Stimulated activated CD8-positive, alpha-beta memory T cell treated with anti-CD3 and anti-CD28 coated beads, Interleukin-15, amount 100 ng/mL, for 1 hour (primary cell): ENCODE measurements at places on chromosomes 5 and 9.

DNA sequence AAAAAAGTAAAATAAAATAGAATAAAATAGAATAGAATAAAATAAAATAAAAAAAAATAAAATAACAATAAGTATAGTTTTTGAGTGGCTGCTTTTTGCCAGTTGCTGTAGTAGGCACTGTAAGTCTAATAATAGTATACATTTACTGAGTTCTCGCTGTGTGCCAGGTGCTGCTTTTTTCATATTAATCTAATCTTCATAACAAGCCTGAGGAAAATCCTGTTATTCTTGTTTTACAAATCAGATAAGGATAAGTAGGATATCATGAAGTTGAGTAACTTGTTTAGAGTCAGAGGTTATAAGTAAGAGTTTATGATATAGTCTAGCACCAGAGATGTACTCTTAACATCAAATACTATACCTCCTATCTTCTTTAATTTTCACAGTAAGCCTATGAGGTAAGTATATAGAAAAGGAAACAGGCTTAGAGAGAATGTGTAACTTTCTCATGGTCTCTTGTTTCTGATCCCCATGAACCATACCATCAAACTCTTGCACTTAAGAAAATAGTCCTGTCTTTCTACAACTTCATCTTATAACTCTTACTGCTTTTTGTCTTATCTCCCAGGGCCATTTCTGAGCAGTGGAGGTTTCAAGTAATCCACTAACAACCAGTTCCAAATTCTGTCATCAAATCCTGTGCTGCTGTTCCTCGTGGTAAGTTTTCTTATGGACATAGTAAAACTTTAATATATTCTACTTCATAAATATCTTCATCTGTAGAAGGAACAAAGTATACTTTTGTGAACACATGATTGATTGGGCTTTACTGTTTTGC lies 18.7 kb downstream of the RMI1 start:
- DNase-seq: no peak

DNA sequence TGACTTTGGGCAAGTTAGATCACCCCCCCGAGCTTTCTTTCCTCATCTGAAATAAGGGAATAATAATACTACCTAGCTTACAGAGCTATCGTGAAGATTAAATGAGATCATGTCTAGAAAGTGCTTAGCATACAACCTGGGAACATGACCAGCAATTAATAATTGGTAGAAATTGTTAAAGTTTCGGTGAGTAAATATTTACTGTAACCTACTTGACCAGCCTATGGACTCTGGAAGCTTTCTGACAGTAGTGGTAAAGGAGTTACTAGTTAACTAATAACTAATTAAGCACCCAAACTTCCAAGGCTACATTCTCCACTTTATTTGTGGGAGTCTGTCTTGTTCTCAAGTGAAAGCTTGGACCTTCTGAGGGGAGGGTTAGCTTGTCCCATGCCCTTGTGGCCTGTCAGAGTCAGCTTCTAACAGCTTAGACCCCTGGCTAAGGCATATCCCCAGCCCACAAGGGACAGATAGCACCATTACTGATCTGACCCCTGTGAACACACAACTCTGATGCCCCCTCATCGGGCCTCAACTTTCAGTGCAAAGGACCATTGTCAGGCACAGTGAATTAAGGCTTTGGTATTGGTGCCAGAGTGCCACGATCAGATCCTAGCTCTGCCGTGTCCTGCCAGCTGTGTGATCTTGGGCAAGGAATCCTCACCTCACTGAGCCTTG lies 58.7 kb upstream of the SAP30L start:
- DNase-seq: no peak

GRCh38 chr5:13704396-13704795 lies 240.1 kb downstream of the DNAH5 start:
- DNase-seq: no peak

- DNase-seq: no peak
Measured at GRCh38 chr9:80615964-80616363, 1044.2 kb downstream of the TLE4 start.

DNA sequence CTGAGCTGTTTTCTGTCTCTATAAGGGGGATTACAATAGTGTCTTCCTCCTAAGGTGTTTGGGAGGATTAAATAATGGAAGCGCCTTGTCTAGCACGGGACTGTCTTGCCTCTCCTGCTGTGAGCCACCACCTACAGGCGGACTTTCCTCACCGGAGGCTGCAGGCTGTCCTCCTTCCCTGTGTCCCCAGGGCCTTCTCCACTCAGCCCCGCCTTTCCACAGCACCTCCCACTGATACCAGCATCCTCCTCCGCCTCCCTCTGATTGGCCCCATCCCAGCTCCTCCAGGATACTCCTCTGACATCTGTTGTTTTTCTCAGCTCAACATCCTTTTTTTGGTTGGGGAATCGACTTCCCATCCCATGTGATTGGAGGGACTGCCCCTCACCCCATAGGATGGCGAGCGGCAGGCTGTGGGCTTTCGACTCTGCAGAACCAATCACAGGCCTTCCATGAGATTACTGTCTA lies 851 bp upstream of the ZDHHC12 start:
- DNase-seq: no peak

- DNase-seq: no peak
Measured at GRCh38 chr5:43583724-43584123, 19.3 kb upstream of the NNT start.

- no peak for DNase-seq
Measured at GRCh38 chr5:74995926-74996325, 56.4 kb downstream of the GCNT4 start.

- DNase-seq: no peak
Measured at GRCh38 chr9:21081451-21081850, 3.7 kb upstream of the IFNB1 start.

DNA sequence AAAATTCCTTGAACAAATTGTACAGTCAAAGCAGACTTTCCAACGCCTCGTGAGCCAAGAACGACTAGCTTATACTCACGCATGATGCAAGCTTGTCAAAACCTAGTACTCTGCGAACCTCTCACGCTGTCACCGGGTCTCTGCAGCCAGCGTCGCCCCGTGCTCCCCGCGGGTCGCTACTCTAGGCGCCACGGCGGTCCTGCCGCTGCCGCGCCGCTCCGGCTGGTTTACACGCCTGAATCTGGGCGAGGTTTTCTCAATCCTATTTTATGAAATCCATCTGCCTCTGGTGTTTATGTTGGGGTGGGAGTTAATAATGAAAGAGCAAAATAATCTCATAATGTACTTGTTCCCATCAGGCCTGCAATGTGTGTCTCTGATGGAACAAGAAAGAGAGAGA lies 90.9 kb downstream of the SV2C start:
- DNase-seq: no peak

GRCh38 chr5:57841676-57842363 lies 359.2 kb upstream of the ACTBL2 start:
- DNase-seq: no peak

GRCh38 chr5:176542135-176542595 lies 5.0 kb upstream of the RNF44 start:
- DNase-seq: peak; percentile 43

DNA sequence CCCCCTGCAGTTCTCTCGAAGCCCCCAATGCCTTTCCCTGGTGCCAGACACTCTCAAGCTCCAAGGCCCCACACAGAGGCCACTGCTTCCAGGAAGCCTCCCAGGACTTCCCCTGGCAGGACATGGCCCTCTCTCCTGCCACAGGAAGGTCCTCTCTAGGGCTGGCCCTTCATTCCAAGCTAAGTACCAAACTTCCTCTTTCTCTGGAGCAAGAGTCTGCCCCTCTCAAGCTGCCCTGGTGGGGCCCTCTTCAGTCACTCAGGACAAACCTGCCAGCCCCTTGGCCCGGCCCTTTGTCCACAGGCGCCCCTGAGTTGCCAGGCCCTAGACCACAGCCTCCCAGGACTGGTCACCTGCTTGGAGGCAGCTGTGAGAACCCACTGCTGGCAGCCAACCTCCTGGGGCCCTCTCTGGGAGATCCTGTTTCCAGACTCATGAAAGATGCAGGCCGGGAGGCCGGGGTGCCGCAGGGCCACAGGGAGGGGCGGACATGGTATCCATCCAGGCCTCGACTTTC lies 6.6 kb downstream of the NINJ1 start:
- DNase-seq: no peak

- no peak for DNase-seq
Measured at GRCh38 chr9:83299571-83299970, 236.6 kb upstream of the RASEF start.

DNA sequence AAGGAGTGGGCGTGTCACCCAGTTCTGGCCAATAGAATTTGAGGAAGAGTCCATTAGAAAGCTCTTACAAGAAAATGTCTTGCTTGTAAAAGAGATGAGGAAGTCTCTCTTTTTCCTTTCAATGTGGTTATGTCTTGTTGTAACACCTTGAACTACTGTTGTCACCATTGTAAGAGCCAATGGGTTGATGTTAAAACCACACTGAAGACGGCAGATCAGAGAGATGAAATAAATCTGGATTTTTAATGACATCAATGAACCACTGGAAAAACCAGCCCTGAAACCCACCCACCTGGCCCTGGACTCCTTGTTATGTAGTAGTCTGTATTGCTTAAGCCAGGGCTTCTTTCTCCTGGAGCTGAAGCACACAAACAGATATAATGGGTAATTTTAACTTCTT lies 83.8 kb upstream of the ERCC6L2 start:
- no peak for DNase-seq

GRCh38 chr5:96637196-96637595 lies 25.0 kb upstream of the CAST start:
- no peak for DNase-seq

GRCh38 chr5:155056644-155057269 lies 43.2 kb downstream of the KIF4B start:
- DNase-seq: no peak

DNA sequence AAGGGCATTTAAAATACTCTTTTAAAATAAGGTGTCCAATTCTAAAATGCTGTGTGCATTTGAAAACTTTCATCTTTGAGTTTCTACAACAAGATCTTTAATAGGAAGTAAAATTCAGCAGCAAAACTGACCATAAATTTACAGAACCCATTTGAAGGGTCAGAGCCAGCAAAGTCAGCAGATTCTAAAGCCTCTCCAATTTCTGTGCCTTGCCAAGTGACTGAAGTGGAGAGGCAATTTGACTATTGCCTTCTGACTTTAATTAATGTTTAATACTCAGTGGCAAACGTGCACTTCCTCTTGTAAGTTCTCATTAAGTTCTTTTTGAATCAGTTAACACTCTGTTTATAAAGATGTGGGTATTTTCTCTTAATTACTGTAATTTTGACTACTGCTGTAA lies 155.2 kb downstream of the BAAT start:
- DNase-seq: no peak

DNA sequence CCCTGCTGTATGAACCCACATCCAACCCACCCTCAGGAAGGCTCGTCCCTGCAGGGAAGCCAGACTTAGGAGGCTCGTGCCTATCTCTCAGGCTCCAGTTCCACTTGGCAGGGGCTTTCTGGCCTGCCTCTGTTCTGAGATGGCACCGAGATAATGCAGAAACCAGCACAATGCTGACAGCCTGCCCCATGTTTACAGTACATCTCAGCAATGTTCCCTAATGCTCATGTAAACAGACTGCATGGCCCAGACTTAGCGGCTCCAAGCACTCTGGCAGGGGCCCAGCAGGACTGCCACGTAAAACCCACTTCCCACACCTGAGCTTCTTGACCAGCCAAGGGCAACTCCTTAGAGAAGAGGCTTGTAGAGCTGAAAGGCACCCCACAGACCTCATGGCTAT lies 499.5 kb upstream of the BRINP1 start:
- no peak for DNase-seq

DNA sequence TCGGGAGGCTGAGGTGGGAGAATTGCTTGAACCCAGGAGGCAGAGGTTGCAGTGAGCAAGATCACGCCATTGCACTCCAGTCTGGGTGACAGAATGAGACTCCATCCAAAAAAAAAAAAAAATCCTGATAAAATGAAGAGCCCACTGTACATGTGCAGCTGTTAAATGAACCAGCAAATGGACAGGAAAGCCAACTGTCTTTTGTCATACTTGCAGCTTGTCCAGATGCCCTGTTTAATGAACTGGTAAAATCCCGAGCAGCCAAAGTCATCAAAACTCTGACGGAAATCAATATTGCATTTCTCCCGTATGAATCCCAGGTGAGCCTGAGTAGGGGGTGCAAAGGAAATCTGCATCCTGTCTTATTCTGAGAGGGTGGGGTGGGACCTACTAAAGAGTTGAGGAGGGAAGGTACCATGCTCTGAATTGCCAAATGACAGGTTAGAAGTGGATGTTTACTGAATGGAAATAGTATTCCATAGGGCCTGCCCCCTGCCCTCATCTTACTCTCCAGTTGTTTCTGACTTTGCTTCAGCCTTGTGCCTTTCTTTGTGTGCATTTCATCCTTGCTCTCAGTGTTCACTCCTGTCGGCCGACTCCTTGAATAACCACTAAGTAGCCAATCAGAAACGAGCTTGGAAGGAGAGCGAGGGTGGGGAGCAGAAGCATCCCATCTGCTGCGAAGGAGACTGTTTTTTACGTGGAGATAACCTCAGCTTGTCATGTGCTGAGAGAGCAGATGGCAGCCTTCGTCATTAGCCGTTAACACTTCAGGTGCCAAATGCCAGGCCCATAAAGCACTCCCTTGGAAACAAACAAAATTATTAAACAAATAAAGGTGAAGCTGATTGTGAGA lies 45.7 kb upstream of the CFAP157 start:
- no peak for DNase-seq

GRCh38 chr5:158485604-158486081 lies 614.1 kb downstream of the EBF1 start:
- no peak for DNase-seq

DNA sequence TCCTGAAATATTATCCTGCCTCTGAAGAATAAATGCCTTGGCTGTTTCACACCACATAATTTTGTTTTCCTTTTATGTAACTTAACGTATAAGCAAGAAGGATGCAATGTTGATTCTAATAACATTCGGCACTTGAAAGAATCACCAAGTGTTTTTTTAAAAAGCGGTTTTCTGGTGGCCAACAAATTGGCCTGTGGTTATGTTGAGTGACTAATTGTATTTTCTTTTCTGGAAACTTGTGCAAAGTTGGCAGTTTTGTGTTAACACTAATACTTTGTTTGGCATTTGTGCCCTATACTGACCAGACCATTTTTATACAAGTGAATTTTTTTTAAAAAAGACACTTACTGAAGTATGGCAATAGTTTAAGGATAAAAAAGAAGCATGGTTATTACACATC lies 452.7 kb downstream of the BNC2 start:
- DNase-seq: no peak

DNA sequence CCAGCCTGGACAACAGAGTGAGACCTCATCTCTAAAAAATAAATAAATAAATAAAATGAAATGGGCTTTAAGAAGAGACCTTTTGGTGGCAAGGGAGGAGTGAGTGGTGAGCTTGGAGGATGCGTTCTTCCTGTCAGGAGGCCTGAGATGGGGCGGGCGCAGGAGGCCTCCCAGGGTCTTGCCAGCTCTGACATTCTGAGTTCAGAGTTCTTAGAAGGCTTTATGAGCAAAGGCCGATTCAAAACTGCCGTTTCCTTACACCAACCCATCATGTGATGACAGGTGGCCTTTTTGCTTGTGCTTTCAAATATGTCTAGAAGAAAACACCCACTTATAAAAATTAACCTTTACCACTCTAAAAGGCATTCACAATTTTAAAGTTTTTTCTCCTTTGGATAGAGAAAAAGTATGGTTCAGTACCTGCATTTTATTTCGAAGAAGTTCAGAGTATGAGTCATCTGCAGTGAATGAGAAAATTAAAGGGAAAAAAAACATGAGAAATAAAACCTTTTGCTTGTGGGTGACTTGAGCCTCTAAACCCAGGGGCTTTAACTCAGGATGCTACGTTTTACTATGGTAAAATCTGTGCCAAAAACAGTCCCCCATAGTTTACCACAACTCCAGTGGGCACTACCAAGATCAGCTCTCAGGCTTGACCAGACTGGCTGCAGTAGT lies 157.4 kb upstream of the OTULINL start:
- no peak for DNase-seq

GRCh38 chr5:56302027-56302426 lies 68.9 kb upstream of the ANKRD55 start:
- no peak for DNase-seq
